Posterior vena cava (tissue), 2 donors: ENCODE measurements at places on chromosomes 16 and 17.

GRCh38 chr17:36070427-36070826, 6.4 kb downstream of the CCL18 start:
- no peak for DNase-seq

DNA sequence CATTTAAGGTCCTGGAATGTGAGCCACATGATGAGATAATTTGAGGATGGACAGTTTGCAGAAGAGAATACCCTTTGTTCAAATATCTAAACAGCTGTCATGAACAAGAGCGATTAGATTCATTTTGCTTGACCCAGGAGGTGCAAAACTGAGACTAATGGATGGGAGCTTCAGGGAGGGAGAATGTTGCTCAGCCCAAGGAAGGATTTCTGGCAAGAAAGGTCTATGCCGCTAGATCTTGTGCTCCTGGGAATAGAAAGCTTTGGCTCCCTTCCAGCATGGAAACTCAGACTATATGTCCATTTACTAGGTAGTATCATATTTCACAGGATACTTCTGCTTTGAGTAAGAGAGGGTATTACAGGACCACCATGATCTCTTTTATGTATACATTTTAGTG, 14.8 kb upstream of the CDH11 start:
- no peak for DNase-seq

DNA sequence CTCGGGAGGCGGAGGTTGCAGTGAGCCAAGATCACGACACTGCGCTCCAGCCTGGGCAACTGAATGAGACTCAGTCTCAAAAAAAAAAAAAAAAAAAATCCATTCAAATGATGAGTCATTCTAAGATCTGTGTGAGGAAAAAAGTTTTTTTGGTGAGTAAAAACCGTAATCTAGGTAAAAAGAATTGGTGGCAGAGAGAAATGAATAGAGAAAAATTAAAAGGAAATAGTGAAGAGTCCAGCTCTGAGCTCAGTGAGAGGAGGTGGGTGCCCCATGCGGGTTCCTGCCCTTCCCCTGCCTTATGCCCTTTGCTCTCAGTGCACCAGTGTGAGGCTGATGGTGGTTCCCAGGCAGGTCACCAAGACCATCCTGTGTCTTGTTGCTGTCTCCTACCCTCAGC, 20.9 kb downstream of the GAN start:
- DNase-seq = no peak

- DNase-seq = peak; percentile 91
These were observed 27.5 kb downstream of the ZFHX3 start for GRCh38 chr16:73020409-73020884.

GRCh38 chr17:40315678-40316570, 6.9 kb downstream of the RARA start:
- DNase-seq = no peak

DNA sequence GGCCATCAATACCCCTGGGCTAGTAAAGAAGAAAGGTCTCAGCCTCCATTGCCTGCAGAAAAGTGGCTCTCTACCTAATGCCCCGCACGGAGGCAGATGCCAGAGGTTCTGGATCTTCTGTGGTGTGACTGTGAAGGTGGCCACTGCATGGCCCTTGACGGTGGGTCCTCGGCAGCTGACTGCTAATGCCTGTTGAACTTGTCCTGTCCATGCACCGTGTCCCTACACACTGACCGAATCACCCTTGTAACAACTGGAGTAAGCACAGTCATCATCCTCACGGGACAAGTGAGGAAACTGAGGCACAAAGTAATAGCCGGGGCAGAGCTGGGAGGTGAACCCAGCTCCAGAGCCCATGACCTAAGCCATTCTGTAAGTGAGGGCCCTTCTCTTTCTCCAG, 48.8 kb downstream of the MYH11 start:
- DNase-seq = no peak

GRCh38 chr17:27560668-27561067, 70.3 kb upstream of the LGALS9 start:
- peak; percentile 73 for DNase-seq

GRCh38 chr17:3821101-3821500, 20.1 kb upstream of the ITGAE start:
- no peak for DNase-seq

GRCh38 chr17:42287305-42287976, 857 bp upstream of the STAT5A start:
- peak; percentile 85 for DNase-seq

DNA sequence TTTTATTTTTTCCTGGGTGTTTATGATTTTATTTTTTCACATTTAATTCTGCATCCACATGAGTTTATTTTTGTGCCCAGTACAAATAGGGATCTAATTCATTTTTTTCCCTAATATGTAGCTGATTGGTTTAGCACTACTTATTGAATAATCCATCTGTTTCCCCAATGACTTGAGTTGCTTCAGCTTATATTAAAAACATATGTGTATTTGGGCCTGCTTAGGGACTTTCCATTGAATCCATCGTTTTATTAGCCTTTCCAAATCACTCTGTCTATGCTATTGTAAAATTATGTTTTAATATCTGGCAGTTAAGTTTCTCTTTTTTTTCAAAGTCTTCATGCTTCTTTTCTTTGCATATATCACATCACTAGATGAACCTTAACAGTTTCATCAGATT, 42.2 kb downstream of the WWP2 start:
- DNase-seq = no peak

DNA sequence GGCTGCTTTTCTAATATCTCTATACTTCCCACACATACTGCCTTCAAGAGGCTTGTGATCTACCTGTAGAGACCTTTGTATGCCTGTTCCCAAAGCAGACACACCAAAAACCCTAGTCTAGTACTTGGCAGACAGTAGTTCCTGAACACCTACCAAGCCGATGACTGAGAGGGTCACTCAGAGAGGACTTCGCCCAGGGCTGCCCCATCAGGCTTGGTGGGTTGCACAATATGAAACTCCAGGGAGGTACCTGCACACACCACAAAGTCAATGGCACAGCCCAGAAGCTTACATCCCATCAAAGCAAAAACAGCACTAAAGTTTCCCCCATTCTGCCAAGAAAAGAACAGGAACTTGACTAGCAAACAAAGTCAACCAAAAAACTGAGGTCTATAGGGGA, 30.3 kb downstream of the ASPA start:
- DNase-seq = no peak

DNA sequence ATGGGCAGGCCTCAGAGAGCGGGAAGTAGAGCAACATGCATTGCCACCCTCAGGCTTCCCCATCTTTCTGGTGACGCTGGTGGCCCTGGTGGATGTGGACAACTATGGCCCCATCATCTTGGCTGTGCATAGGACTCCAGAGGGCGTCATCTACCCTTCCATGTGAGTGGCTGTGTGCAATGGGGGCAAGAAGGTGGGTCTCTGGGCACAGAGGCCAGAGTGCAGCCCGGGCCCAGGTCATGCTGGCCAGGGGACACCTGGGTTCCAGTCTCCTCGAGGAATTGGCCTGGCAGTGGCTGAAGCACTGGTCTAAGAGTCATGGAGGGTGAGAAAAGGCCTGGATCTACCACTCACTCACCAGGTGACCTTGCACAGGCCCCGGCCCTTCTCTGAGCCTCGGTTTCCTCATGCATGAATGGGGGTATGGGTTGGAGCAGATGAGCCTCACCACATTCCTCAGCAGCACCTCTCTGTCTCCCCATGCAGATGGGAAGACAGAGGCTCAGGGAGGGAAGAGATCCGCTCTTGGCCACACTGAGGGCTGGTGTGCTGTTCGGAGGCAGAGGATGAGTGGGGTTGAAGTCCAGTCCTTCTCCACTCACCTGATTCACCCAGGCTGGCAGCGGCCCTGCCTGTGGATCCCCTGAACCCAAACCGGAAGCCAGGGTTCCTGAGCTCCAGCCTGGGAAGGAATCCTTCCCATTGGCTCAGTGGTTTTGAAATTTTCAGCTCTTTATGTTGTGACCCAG, 7.2 kb upstream of the ADGRG3 start:
- DNase-seq = no peak

- DNase-seq = peak; percentile 65
These were observed at the start of gene ZG16B for GRCh38 chr16:2829501-2830354. ZG16B (plus strand) TSS chr16:2830303; CDS start chr16:2830442, 139 bp downstream.

DNA sequence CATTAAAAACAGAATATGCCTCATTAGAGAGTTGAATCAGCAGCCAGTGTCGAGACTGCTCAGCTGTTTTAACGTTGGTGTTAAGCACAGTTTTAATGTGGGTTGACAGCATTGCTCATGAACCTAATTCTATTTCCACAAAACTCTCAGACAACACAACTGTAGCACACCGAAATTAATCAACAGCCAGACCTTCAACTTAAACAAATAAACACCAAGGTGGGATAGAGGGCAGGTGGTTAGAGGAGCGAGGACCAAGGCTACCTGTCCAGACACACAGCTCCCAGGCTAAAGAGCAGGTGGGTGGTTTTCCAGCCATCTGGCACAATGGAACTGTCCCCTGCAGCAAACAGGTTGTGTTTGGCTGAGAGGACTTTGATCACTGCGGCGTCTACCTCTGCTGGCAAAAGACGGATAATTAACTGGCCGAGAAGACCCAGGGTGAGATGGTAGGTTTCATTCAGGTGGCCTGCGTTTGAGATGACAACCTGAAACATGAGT, 69.6 kb upstream of the ATP2A3 start:
- DNase-seq = no peak

GRCh38 chr16:10972108-10972818, 27.9 kb downstream of the CLEC16A start:
- DNase-seq = no peak

- peak; percentile 97 for DNase-seq
These were observed at the start of gene ZDHHC7 for GRCh38 chr16:85010931-85011845. ZDHHC7 (minus strand) TSS chr16:85011535; CDS start chr16:84990618, 20,917 bp downstream.

- DNase-seq = peak; percentile 40
These were observed 20.1 kb downstream of the EPOP start for GRCh38 chr17:38654411-38655398.

DNA sequence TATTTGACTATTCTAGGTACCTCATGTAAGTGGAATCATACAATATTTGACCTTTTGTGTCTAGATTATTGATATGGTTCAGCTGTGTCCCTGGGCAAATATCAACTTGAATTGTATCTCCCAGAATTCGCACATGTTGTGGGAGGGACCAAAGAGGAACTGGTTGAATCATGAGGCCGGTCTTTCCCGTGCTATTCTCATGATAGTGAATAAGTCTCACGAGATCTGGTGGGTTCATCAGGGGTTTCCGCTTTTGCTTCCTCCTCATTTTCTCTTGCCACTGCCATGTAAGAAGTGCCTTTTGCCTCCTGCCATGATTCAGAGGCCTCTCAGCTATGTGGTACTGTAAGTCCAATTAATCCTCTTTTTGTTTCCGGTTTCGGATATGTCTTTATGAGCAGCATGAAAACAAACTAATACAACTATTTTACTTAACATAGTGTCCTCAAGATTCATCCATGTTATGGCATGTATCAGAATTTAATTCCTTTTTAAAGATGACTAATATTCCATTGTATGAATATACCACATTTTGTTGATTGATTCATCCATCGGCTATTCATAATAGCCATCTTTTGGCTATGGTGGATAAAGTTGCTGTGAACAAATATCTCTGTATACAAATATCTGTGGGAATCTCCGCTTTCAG, 129.1 kb downstream of the FTO start:
- DNase-seq = no peak
